IPS-NIHi11 (cell line): ENCODE measurements at places on chromosomes 16 and 17.

- DNase-seq: no peak
Observed at GRCh38 chr16:55386534-55387296, 62.7 kb downstream of the IRX6 start.

DNA sequence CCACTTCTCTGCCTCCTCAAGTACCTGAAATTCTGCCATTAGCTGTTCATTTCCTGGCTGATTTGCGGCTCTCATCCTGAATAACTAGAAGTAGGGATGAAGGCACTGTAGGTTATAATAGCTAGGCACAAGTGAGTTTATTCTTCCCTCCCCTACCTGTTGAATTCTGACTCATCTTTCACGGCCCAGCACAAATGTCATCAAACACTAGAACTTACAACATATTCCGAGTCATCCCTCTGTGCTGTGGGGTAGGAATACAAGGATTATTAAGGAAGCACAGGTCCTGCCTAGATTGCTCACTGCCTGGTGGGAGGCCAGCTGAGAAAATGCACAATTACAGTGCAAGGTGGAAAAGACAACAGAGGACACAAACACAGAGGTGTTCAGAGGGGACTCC lies 103.7 kb upstream of the ASIC2 start:
- DNase-seq: no peak

- no peak for DNase-seq
Observed at GRCh38 chr16:11168386-11169051, 87.5 kb downstream of the SOCS1 start.

DNA sequence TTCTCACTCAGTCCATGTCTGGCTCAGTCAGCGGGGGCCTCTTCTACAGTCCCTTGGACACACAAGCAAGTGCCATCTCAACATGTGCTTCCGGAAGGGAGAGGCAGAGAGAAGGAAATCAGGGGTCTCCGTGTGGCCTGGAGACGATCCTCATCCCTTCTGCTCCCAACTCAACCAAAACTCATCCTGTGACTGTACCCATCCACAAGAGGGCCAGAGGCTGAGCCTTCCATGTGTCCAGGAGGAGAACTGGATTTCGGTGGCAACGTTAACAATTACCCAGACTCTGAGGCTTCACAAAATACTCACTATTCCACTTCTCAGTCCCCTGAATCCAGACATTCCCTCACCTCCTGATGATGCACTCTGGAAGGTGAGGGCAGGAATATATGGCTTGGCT lies 7.8 kb upstream of the ALOX12B start:
- DNase-seq: no peak

DNA sequence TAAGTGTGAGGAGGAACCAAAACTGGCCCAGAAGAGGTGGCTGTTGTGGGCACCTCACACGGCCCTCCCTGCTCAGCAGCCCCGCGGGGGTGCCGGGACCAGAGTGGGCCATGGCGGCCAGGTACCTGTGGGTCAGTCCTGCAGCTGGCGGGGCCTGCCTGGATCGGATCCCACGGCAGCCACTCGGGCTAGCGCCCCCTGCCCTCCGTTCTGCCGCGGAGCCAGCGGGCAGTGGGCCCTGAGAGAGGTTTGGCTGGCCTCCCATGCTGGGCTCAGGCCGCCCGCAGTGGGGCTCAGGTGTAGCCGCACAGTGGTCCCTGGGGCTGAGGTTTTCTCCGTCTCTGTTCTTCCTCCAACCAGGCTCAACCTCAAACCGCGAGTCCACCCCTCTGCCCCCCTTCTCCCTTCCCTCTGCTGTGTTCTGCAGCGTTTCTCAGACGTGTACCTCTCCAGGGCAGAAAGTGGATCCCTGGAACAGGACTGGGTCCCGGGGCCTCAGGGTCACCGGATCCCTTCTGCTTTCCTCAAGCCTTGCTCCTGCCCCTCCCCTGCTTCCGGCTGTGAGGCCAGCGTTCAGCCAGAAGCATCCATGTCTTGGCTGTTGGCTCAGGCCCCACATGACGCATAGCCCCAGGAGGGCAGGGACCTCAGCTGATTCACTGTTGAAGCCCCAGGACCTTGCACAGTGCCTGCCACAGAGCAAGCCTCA lies 28.6 kb upstream of the ITGA3 start:
- DNase-seq: no peak

DNA sequence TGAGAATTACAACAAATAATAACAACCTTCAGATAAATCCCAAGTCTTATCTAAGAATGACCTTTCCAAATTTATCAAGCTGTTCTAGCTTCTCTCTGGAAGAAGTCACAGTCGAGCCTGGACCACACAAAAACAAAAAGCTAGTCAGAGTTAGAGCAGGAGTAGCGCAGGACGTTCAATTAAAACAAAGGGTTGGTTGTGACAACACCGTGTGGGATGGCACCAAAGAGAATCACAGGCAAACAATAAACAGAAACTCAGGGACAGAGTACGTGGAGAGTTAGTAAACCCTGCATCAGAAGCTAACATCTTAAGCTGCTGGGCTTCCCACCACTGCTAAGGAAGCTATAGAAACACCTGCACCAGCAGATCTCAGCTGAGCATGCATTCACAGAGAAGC lies 23.8 kb downstream of the ARHGAP17 start:
- DNase-seq: no peak

DNA sequence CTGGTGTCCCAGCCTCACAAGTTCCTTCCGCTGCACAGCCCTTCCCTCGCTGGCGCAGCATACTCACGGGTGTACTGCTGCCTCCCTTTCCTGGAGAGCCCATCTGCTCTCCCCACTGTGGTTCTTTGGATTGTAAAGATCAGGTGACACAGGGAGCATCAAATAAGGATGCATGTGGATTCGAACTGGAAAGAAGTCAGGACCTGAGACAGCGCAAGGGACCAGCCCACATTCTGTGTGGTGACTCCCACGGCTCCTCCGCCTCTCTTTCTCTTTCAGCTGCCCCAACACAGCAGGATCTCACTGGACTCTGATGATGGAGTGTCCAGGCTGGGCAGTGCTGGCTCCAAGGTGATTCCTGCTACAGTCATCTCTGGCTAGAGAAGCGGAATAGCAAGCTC lies 8.1 kb downstream of the LDAF1 start:
- DNase-seq: peak; percentile 43

DNA sequence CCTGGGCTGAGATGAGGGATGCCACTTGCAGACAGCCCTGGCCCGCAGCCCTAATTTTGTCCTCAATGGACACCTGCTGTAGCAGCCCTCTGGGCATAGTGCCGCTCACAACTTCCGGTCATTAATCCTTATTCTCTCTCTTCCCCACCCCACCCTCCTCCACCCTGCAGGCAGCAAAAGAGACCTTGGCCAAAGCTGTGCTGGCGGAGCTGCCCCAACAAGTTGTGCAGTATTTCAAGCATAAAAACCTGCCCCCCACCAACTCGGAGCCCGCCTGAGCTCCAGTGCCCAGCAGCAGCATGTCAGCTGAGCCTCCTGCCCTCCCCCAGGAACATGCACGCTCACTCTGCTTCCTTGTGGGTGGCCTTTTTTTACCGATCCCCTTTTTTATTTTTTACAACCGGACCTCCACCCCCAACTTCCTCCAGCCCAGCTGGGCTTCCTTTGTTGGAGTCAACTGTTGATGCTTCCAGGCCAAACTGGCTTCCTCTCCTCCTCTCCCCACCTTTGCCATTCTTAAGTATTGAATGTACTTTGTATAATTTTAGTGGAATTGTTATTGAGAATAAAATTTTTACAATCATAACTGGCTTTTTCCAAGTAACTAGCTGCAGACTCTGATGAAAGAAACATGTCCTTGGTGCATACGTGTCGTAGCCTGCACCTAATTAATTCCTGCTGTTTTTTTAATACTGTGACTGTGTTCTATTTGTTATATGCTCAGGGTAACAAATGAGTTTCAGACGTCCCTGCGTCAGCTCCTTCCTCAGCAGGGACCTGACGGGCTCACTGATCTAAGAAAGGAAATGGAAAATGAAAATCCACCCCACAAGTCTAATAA lies 38.2 kb downstream of the PSME3IP1 start:
- DNase-seq: peak; percentile 62

GRCh38 chr17:47266782-47267181 lies 13.2 kb downstream of the ITGB3 start:
- no peak for DNase-seq

- no peak for DNase-seq
Observed at GRCh38 chr16:64693946-64694345, 427.9 kb downstream of the CDH11 start.

- no peak for DNase-seq
Observed at GRCh38 chr16:4913774-4914525, 23.0 kb downstream of the PPL start.

DNA sequence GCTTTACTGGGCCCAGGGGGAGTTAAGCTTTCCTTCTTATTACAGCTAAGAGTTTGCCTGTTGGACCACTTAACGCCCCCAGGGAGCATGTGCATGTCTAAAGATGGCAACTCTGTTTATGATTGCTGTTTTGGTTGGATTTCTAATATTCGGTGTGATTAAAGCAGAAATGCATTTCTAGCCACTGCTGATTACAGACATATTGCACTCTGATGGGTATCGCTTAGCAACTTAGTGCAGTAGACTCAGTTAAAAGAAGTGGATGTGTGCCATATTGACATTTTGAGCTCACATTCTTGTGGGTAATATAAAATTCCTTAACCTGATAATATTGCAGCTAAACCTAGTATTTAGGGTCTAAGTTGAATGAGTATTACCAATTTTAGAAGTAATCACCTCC lies 4.2 kb downstream of the NF1 start:
- no peak for DNase-seq

GRCh38 chr17:71127416-71127815 lies 958.1 kb downstream of the KCNJ2 start:
- no peak for DNase-seq

- DNase-seq: peak; percentile 60
Observed at GRCh38 chr17:7220593-7221277, 997 bp downstream of the ACADVL start.

- no peak for DNase-seq
Observed at GRCh38 chr16:85251225-85251760, 139.0 kb upstream of the CIBAR2 start.

DNA sequence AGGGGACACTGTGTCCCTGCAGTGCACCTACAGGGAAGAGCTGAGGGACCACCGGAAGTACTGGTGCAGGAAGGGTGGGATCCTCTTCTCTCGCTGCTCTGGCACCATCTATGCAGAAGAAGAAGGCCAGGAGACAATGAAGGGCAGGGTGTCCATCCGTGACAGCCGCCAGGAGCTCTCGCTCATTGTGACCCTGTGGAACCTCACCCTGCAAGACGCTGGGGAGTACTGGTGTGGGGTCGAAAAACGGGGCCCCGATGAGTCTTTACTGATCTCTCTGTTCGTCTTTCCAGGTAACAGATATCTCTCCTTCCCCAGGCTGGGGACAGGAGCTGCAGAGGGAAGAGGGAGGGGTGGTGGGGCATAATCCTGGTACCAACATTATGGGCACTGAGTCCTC lies 1.6 kb downstream of the CD300LG start:
- DNase-seq: no peak

GRCh38 chr16:47204736-47205504 lies 61.2 kb upstream of the NETO2 start:
- DNase-seq: no peak

GRCh38 chr17:16277163-16277562 lies 60.2 kb downstream of the PIGL start:
- no peak for DNase-seq

- no peak for DNase-seq
Observed at GRCh38 chr16:50329446-50330189, 39.2 kb downstream of the BRD7 start.

DNA sequence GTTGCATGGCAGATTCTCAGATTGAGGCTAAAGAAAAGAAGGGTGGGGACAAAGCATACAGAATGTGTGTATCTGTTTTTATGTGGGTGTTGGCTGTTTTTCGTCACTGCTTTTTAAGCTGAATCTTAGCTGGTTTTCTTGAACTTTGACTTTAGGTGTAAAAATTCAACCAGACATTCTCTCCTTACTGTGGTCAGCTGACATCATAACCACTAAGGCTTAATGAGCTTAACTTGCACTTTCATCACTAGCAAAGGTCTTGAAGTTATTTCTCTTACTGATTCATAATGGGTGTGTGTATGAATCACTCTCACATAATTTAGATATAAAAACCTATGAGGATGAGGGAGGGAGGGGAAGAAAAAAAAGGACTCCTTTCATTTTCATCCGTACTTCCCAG lies 4.0 kb upstream of the CDC6 start:
- no peak for DNase-seq

- no peak for DNase-seq
Observed at GRCh38 chr17:44105941-44106340, 17.5 kb downstream of the HDAC5 start.

DNA sequence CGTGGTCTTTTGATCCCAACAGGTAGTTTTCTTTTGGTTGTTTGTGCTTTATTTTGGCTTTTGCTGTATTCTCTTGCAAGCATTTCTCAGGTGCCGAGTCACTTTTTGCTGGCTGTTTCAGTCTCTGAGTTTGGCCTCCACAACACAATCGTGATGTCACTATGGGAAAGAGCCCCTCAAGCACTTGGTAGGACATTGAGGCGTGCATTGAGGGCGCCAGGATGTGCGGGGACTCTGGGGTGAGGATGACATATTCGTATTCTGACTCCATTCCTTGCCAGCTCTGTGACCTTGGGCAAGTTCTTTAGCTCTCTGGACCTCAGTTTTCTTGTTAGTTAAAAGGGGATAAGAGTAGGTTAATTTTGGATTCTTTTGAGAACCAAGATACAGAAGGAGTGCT lies 13.0 kb downstream of the KSR1 start:
- no peak for DNase-seq

DNA sequence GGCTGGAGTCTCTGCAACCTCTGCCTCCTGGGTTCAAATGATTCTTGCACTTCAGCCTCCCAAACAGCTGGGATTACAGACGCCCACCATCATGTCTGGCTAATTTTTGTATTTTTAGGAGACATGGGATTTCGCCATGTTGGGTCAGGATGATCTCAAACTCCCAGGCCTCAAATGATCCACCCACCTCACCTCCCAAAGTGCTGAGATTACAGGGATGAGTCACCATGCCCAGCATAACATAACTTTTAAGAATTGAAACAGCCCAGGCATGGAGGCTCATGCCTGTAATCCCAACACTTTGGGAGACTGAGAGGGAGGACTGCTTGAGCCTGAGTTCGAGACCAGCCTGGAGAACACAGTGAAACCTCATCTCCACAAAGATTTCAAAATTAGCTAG lies 2.5 kb downstream of the RSL1D1 start:
- DNase-seq: no peak
